ENCODE measurements at places on chromosomes 12 and 14.

- no peak for DNase-seq
Measured at GRCh38 chr14:74062809-74063150, 21.5 kb downstream of the ALDH6A1 start.

DNA sequence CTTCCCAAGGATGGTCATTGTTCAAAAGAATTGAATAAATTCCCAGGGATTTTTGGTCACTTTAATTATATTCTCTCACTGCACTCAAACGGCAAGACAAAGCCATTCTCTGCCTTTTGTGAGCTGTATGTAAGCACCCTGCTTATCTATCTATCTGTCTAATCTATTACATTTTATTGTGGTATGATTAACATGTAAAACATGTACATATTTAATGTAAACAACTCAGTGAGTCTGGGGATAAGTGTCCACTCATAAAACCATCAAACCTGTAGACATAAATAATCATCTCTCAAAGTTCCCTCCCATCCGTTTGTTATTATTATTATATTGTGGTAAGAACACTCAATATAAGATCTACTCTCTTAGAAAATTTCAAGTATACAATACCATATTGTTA lies 167.1 kb downstream of the CAND1 start:
- DNase-seq = no peak

- DNase-seq = no peak
Measured at GRCh38 chr12:104930388-104931326, 27.4 kb downstream of the SLC41A2 start.

DNA sequence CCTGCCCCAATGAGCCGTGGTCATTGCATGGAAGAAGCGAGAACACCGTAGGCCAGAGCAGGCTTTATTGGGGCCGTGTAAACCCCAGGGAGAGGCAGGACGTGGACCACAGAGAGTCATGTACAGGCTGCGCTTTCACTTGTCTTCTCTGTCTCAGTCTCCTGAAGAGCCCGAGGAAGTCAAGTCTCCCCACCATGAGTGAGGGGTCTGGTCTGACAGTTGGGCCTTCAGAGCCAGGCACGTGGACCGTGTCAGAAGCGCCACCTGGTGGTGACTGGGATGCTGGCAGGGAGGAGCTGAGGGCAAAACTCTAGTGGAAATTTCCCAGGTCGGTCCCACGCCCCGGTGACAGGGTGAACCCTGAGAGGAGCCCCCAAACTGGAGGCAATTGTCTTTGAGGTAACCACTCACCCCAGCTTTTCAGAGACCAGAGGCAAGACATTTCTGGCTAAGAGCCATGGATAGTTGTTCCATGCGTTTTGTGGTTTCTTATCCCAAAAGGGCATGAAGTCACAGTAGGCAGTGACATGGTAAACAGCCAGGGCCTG lies 17.4 kb downstream of the RPS6KL1 start:
- DNase-seq = peak; percentile 68

DNA sequence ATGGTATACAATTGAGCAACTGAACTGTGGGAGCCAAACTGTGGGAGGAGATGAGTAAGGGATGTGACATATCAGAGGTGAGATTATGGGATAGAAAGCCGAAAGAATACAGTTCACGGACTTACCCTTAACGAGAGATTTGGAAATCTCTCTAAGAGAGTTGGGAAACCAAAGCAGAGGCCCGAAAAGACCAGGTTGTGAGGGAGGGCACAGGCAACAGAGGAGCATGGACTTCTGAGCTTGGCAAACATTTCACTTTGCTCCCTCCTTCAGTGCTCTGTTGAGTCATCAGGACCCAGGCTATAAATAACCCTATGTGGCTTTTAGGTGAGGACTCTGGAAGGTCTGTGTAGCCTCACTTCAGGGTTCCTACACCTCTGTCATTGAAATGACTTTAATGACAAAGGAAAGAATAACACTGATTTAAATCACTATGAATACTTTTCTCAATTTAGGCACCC lies 120.6 kb downstream of the TGFB3 start:
- DNase-seq = no peak

GRCh38 chr12:49708851-49709250 lies 1.6 kb upstream of the FMNL3 start:
- no peak for DNase-seq

- DNase-seq = no peak
Measured at GRCh38 chr12:109952160-109952858, 43.9 kb downstream of the GIT2 start.

DNA sequence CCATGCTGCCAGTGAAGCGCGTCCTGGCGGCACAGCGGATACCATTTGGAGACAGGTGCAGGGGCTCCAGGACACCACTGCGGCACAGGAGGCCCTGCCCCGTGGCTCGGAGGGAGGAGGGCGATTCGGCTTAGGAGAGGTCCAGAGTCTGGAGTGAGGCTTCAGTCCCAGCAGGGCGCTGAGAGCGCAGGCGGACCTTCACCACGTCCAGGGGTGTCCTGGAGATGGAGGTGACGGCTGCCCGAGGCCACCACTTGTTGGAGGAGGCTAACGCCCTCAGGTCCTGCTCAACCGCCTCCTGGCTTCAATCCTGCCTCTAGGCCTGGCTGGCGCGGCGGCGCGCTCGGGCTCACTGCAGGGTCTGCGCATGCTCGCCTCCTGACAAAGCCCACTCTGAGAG lies 45.7 kb downstream of the EIF2S3B start:
- DNase-seq = no peak

All from activated gamma-delta T cell treated with anti-CD3 and anti-CD28 coated beads, Interleukin-2, amount 50 U/mL, for 16 hours (primary cell).